ENCODE measurements at places on chromosomes 4 and X.

GRCh38 chr4:151676301-151676700 is 84.5 kb downstream of the GATB start:
- peak; percentile 58 for DNase-seq

- no peak for DNase-seq
Observed at GRCh38 chrX:9442056-9442455, 22.8 kb upstream of the TBL1X start.

- peak; percentile 85 for DNase-seq
Observed at GRCh38 chrX:11423362-11423818, 130.2 kb downstream of the AMELX start.

- peak; percentile 28 for DNase-seq
Observed at GRCh38 chr4:144705601-144706590, 59.9 kb downstream of the HHIP start.

GRCh38 chrX:33204889-33205288 is 6.5 kb downstream of the DMD start:
- DNase-seq, result peak; percentile 33

DNA sequence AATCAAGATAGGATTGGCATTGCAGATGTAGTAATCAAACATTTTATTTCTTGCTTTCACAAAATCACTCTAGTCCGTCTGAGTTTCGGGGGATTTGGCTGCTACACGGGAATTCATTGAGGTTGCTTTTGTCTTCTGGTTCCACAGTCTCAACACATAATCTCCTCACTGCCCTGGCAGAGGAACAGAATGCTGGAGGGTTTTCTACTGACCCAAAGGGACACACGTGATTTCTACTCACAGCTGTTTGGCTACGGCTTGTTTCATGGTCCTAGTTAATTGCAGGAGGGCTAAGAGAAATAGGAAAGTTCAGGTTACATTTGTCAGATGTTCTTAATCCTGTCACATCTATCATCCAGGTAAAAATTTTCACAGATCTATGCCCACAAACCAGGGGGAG is 1811.6 kb downstream of the ARAP2 start:
- DNase-seq, result no peak

DNA sequence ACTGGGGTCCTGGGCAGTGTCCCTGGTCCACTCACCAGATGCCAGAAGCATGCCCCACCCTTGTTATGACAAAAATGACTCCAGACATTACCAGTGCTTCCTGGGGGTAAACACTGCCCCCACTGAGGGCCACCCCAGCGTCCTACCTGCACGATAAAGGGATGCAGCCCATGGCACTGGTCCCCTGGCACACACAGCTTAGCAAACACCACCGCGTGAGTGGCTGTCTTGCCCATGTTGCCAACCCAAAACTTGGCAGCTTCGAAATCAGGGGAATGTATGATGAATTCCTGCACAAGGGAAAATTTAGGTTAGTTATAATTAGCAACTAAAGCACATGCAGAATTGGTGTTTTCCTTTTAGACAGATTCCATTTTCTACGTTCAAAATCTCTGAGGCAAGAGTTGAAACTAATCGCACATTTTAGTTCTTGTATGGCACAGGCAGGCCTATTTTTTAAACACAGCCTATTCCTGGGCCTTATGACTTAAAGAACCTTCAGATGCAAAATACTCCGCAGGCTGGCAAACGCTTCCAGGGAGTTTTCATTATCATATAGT is 30.4 kb downstream of the ACOX3 start:
- DNase-seq, result no peak

DNA sequence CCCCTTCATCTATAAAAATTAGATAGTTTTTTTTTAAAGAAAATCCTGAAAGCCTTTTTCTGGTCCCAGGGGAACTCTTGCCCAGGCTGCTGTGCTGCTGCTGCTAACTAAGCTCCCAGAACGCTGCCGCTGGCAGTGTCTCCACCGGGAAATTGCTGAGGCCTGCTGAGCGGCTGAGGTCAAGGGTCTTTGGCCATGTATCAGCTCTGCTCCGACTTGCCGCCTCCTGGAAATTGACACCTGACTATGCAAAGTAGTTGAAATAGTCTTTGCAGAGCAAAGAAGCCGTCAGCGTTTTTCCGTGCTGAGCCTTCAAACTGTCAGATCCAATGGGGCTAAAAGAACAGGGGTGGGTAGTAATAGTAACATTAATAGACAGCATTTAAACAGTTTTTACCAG is 839 bp downstream of the QDPR start:
- DNase-seq, result peak; percentile 38

- no peak for DNase-seq
Observed at GRCh38 chr4:135510582-135510981, 1309.0 kb upstream of the PABPC4L start.

DNA sequence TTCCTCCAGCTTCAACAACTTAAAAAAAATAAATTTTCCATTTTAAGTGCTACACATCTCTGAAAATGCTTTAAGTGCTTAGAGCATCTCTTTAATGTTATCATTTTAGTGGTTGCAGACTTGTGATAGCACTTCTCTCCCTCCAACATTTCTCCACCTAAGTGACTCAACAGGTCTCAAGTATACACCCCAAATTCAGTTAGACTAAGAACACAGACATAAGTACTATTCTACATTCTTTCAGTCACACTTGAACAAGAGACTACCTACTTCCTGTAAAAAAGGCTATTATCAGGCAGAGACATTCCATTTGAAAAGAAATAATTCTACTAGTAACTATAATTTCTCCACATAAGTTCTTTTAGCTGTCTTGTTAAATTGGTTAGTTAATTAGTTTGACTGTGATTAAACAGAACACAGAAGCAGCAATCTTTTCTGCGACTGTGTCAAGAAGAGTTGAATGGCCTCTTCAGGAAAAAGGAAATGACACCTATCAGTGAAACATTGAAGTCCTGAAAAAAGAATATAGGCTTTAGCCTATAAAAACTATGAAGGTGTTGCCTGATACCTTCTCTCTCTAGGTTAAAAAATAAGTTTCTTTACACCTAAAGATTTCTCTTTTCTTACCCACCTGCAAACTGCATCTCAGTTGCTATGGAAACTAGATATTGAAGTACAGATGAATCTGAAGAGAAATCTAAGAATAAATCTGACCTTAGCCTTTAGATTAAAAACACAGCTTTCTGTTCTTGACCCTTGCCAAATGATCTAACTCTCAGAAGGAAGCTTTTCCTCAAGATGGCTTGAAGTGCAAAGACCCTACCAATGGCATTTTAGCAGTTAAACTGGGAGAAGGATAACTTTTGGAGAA is 18.0 kb downstream of the NAF1 start:
- no peak for DNase-seq

DNA sequence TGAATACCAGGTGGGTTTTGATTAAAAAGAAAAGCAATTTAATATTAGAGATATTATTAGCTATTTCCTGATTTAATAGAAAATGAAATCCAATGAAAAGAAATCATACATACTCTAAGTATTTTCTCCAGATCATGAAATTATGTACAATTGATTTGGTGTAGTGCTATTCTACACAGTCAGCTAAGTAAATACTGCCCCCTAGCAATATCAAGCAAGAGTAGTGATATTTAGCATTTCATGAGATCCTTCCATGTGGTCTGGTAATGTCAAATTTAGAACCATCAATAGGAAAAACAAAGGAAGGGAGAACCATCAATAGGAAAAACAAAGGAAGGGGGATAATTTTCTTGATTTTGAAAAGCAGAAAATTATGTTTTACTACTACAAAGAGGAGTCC is 114.6 kb downstream of the TBCK start:
- peak; percentile 21 for DNase-seq

DNA sequence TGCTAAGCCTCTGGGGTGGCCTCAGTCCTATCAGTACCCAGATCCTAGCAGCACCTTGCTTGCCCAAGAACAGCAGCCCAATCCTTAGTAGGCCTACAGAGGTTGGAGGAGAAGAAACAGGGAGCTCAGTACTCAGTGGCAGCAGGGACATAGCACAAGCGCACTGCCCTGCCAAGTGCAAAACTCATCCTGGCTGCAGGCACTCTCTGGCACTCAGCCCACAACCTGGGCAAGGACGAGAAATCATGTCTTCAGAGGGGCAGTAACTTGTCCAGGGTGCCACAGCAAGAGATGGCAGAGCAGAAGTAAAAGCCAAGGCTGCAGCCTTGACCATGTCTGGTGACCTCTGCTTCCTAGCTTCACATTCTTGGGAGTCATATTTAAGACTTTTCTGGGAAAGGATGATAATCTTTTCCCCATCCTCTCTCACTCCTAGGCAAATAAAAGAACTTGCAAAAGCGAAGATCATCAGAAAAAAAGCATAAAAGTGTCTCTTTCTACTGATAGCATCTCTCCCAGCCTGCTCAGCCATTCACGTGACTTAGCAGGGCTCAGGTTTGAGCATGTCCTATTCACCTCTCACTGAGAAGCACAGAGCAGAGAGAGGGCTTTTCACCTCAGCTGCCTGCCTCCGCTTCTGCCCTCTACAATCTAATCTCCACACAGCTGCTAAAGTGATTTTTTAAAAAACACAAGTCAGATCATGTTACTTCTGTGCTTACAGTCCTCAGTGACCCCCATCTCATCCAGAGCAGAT is 37.2 kb upstream of the MAGEA4 start:
- peak; percentile 41 for DNase-seq

DNA sequence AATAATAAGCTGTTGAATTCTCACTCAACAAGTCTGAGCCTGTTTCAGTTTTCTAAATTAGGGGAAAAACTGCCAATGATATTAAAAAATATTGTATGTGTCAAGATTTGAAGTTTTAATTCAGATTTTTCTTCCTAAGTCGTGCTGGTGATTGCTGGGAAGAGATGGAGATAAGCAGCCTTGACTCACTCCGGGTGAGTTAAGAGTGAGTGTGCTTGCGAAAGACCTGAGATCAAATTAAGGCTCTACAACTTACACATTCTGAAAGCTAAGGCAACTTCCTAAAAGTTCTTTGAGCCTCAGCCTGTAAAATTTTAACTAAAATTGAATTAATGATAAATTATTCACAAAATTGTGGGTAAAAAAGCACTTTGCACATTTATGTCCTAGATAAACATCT is 1441.2 kb downstream of the PCDH7 start:
- DNase-seq, result no peak

GRCh38 chr4:147491086-147491485 is 10.2 kb downstream of the EDNRA start:
- peak; percentile 16 for DNase-seq

- DNase-seq, result peak; percentile 65
Observed at GRCh38 chrX:53435997-53436396, 1.8 kb upstream of the HSD17B10 start.

DNA sequence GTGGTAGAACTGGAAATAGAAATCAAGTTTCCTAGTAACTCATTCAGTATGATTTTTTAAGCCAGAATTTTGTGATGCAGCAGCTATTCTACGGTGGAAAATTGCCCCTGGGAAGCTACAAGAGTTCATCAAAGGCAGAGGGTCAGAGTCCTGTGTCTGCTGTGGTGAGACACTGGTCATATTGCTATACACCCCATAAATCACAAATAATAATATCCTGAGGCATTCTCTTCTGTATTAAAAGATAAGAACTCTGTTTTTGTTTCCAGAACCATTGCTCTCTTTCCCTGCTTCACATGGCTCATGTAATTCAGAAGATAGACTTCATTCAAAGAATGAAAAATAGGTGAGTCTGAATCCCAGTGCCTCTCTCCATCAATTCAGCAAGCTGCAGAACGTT is 188.8 kb upstream of the NOCT start:
- DNase-seq, result no peak

- no peak for DNase-seq
Observed at GRCh38 chr4:73679836-73680235, 59.6 kb upstream of the RASSF6 start.
